HFFc6 (cell line): ENCODE measurements at places on chromosomes 4 and X. TPM values are rescaled to one million over a fixed set of nuclear protein-coding genes. Genes with fewer than 3 reads are reported as not detected.

FHIP1A gene
- total RNA-seq, result 0.55 to 0.90 TPM (median 0.83 TPM) in 3 replicates

SATL1 gene
- total RNA-seq, result not detected in 3 replicates

DNA sequence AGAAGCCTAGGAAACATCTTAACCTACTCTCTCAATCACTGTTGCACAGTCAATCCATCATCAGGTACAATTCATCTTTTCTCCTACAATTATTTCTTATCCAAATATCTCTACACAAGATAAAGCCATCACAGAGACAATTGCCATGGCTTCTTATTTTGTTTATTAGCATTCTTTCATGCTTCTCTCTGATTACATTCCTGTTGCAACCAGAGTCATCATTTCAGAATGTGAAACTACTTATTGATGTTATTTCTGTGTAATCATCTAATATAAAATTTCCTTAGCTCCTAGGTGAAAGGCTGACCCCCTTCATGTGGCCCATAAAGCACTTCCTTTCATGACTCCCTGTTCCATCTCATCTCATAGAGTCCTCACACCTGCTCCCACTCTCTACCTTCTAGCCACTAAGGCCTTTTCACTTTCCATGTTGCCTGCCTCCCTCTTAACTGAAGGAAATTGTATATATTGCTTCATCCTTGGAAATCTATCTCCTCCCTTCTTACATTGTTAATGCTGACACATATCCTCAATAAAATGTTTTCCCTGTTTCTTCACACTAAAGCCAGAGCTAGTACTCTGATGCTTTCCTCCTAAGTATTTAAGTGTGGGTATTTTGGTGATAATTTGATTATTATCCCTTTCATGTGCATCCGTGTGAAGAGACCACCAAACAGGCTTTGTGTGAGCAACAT, 829.9 kb downstream of the FAT4 start:
- DNase-seq, result no peak

GAGE2A gene
- total RNA-seq, result 0.63 TPM in 1 of 3 replicates, not detected in the others

DNA sequence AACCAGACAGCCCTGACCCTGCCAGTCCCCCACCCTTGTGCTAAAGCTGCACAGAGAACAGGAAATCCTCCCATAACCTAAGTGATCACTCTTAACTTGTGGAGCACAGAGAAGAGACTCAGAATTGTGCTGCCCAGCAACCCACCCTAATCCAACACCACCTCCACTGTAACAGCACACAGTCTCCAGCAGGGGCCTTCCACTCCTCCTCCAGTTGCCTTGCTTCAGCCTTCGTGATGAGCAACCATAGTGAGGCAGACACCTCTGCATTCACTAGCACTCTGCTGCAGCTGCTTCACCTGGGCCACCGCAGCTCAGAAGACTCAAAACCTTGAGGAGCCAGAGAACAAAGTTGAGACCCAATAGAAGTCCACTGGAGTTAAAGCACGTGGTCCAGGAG, 7.9 kb upstream of the UGT2B4 start:
- no peak for DNase-seq

- DNase-seq, result no peak
Measured at GRCh38 chrX:71151366-71151765, 6.7 kb downstream of the NLGN3 start.

GRCh38 chr4:122027203-122027602, 75.3 kb upstream of the TRPC3 start:
- no peak for DNase-seq

GRCh38 chrX:118062817-118063615, 53.6 kb downstream of the KLHL13 start:
- DNase-seq, result no peak

- DNase-seq, result peak; percentile 18
Measured at GRCh38 chrX:30971774-30972603, 82.9 kb upstream of the TAB3 start.

DNA sequence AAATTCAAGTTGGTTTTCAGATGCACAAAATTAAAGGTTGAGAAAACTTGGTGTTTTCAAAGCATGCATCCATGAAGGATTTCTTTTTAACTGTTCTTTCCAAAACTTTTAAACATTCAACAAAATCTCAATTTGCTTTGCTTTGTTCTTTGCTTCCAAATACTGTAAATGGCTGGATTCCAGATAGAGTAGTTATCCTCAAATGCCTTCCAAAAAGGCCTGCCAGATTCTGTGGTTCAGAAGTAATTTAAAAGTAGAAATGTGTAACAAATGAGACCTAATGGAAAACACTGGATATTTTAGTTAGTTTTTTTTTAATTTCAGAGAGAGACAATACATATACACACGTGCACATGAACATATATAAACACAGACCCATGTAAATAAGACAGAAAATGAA, 97.3 kb downstream of the NR3C2 start:
- no peak for DNase-seq

DNA sequence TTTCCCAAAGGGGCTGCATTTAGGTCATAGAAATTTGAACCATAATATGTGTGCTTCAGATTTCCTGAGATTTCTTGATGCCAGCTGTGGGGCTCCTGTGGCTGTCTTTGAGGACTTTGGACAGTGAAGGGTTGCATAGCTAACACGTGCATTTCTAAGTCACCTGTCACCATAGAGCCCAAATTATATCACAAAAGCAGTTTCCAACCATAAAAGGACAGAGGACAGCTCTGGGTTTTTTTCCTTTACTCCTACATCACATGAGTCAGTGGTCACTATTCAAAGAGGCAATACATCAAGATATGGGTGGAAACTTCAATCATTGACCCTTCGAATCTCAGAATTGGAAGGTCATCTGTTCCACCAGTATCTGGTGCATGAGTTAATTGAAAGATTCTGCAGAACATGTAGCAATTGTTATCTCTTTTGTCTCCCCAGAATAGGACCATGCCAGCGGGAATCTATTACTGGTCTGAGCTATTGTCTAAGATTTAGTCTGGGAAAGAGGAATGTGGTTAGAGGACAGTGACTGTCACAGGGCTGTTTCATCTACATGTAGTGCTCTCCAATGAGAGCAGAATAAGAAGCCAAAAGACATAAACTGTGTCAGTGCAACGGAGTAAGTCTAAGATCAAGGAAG, 133.5 kb downstream of the AASDH start:
- no peak for DNase-seq

PASD1 gene
- total RNA-seq, result not detected in 3 replicates

CT45A3 gene
- total RNA-seq, result not detected in 3 replicates

DNA sequence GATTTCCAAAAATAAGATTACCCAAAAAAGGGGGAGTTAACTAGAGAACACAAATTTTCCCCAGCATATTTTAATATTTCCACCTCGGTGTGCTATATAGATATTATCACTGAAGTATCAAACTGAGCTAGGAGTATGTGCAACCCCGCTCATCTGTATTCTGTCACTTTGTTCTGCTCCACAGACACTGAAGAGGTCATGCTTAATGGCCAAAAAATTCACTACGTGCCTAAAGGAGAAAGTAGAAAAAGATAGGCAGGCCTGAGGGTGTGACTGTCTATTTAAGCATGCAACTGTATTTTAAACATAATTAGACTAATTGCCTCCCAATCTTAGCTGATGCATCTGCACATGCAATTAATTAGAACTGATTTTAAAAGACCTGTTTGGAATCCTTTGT, 24.5 kb downstream of the SH3RF1 start:
- DNase-seq, result no peak

BEX5 gene
- total RNA-seq, result not detected in 3 replicates

PDE5A gene
- 11.7 to 21.1 TPM (median 17.7 TPM) in 3 replicates for total RNA-seq

- peak; percentile 1 for DNase-seq
Measured at GRCh38 chrX:118823263-118824172, at the start of gene ZCCHC12. ZCCHC12 (plus strand) TSS chrX:118823824; CDS start chrX:118825245, 1,421 bp downstream.

DNA sequence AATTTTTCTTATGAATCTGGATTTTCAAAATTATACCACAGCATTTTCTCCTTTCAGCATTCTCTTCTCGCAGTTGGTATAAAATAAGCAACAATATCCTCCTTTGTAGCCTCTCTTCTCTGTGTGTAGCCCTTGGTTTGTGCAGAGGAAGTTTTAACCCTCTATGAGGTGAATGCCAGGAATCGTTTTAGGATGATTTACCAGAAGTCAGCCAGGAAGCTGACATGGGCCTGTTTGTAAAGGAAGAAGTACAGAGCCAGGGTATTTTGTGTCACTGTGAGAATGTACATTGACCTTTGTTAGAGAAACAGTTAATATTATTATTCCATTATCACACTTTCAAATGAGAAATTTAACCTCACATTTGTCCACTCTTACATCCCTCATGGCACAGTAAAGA, 88.9 kb upstream of the RPL34 start:
- no peak for DNase-seq

KLF3 gene
- 10.8 to 14.8 TPM (median 10.9 TPM) in 3 replicates for total RNA-seq

DNA sequence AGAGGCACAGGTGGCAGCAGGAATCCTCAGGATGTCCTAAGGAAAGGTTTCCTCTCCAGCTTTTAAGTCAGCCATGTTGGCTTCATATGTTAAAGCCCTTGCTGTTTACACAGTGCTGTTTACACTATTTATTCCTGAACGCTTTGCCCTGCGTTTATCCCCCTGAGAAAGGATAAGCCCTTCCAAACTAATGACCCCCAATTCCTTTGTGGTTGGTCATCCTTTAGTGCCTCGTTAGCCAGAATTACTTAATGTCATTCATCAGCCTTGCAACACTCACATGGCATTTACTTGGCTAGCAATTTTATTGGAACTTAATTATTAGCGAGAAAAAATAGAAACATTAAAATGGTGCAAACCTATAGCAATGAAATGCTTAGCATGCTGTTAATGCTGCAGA, 23.8 kb downstream of the VCX2 start:
- no peak for DNase-seq

SPON2 gene
- total RNA-seq, result 10.3 to 48.1 TPM (median 17.2 TPM) in 3 replicates

DNA sequence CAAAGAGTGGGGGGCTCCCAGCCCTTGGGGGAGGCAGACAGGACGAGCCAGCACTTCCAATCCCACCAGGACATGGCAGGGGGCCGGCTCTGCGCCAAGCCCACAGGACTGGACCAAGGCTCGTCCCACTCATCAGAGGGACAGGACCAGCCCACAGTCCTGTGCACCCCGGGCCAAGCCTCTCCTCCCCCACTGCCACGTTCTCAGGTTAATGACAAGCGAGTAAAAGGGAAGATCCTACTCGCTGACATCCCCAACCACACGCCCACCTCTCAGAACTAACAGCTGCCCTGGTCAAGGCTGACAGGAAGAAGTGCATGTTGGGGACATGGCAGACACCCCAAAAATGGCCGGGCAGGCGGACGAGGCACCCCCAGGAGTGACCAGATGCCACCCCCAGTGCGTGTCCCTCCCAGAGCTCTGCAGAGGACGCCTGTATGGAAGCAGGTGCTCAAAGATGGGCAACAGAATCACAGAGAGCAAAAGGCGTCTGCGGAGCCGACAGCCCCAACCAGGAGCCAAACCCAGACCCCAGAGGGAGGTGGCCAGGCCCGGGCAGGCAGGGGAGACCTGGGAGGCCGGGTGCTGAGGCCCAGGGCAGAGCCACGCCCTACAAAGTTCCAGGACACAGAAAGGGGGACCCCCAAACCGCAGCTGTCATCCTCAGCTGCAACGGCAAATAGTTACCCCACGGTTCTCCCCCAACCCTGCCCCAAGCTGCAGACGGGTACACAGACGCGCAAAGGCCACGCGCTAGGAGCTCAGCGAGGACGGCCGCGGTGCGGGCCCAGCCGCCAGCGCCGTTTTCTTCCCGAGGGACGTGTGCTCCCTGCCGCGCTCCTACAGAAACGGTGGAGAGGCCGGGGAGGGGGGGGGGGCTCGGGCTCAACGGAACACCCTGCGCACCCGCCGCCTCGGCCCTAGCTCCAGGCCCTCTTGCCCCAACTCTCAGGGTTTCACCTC, 1.7 kb downstream of the CTBP1 start:
- no peak for DNase-seq

RGN gene
- 0.50 to 3.2 TPM (median 2.5 TPM) in 3 replicates for total RNA-seq

FAM53A gene
- 2.5 to 3.9 TPM (median 3.1 TPM) in 3 replicates for total RNA-seq

GRCh38 chr4:80188801-80189458, 8.4 kb upstream of the PRDM8 start:
- no peak for DNase-seq

DNA sequence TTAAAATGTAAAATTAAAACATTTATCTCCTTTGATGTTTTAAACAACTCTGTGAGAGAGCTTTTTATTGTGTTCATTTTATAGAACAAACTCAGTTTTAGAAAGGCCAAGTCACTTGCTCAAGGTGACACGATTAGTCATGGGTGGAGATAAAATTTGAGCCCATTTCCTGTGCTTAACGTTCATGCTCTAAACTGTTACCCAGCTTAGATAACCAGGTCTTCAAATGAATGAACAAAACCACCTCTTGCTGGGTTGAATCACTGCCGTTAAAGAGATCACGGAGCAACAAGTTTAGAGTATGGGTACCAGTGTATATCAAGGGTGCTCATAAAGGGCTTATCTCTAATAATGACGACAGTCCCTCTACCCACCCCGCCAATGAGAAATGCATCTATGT, 10.2 kb upstream of the CASK start:
- DNase-seq, result no peak

- DNase-seq, result no peak
Measured at GRCh38 chr4:106607558-106607957, 239.0 kb upstream of the GIMD1 start.

DNA sequence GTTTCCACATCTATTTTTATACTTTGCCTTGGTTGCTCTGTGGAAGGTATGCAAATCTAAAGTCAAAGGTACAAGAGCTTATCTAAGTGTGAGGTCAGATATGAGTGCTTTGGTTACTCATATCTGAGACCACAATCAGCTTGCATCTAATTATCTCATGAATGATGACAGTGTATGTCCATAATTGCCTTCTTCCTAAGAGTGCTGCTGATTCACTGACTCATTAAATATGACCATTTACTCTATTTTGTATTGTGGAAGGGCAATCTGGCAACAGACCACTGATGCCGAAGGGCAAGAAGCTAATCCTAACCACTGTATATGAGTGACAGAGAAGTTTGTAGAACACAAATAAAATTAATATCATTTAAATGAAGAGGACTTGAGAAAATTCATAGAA, 1190.2 kb upstream of the AGA start:
- no peak for DNase-seq

DNA sequence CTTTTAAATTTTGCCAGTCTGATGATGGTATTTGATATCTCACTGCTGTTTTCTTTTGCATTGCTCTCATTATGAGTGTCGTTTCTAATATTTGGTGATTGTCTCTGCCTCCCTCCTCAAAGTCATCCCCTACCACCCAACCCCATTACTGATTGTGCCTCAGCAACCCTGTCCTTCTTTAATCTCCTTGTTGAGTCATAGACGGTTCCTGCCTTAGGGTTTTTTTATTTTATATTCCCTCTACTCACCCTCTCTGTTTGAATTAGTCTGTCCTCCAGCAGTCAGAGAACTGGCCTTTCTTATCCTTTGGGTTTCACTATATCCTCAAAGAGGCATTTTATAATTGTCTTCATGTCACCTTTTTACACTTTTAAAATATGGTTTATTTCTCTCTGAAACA, 409.3 kb upstream of the CPEB2 start:
- no peak for DNase-seq

- DNase-seq, result no peak
Measured at GRCh38 chr4:188603646-188604045, 464.4 kb downstream of the TRIML1 start.

- no peak for DNase-seq
Measured at GRCh38 chr4:2076908-2077536, 17.9 kb downstream of the NAT8L start.

- no peak for DNase-seq
Measured at GRCh38 chrX:20001588-20001987, 10.7 kb upstream of the BCLAF3 start.
